ENCODE measurements at places on chromosomes 12 and 14.
A peak's percentile ranks its signal among the peaks of the same experiment; 100 is the strongest.

DNA sequence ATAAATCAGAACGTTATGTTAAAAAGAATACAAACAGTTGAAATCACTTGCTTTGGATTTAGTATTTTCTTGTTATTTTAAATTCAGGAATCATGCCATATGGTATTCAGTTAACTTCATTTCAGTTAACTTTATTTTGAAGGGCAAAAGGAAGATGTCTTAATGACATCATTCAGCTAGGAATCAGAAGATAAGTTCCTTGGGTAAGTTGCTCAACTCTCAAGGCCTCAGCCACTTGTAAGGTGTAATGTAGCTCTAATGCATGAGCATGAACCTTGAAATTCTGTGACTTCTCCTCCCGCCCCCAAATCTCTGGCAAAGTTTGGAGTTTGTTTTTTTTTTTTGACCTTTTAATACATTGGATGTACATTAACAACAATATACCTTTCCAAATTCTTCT is 42.6 kb downstream of the FRS2 start:
- DNase-seq: no peak

DNA sequence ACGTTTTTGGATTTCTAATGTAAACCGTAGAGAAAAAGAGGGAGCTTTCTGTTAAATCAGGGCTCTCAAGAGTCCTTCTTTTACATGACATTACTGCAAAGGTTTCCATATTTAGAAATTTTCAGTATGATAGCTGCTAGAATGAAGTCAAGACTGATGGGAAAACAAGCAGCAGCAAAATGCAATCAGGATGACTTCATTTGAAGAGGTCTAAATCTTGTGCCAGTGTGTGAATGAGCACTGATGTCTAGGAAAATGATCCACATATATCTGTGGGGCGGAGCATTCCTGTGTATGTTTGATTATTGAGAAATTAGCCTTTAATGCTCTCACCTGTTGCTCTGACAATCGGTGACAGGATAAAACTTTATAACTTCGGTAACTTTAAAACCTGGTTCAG is 73.6 kb downstream of the GRIP1 start:
- no peak for DNase-seq

- DNase-seq: peak; percentile 31
These were observed 408.5 kb downstream of the ZFP36L1 start for GRCh38 chr14:68384335-68384734.

- DNase-seq: no peak
These were observed 3.7 kb upstream of the DENND5B start for GRCh38 chr12:31594681-31595080.

DNA sequence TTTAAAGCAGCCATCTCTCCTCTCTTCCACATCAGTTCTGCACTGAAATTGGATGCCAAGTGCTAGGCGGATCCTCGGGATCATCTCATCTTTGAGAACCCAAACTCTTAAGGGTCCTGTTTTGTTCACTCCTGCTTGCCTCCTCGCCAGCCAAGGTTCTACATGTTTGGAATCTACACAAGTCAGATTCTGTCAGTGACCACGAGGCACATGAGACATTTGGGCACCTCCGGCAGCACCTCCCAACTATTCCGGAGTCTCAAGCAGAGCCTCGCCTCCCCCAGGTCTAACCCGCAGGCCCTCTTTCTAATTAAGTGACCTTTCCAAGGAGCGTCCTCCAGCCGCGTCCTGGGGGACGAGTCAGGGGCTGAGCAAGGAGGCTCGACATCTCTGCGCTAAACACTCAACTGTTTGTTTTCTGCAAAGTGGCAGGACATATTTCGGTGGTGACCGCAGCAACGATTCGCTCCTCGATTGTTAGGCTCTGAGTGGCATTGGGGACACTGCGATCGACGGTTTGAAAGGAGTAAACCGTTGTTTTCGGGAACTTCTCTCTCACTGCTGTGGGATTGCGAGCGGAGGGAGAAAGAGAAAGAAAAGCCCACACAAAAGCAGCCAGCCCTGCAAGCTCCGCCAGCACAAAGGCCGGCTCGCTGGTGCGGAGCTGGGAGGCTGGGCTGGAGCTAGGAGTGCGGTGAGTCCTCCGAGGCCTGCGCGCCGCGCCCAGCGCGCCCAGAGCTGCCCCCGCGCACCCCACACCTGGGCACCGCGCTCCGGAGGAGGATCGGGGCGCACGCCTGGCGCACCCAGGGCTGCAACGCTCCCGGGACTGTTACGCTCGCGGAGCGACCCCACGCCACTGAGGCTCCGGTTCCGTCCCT is 640 bp downstream of the ARMH4 start:
- DNase-seq: peak; percentile 37

DNA sequence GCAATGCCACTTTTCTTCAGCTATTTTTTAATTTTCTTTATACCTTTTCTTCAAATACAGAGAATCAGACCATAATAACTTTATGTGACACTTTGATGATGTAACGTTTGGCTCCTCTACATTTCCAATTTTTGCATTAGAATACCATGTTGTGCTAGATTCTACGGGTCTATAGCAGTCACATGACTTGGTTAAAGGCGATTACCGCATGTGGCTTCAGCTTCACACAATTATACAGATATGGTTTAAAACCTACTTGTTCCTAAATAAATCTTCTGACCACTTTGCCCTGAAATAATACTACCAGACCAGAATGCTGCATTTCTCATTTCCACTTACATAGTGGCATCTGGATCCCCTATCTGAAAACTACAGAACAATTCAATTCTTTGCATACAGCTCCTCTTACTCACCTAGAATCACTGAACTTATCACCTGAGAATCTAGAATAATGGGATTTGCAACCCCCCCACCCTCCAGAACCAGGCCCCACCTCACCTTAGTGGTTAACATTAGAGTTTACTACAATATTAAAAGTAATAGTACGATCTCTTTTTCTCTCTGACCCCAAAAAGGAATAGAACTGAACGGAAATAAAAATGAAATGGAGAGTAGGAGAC is 1.3 kb downstream of the MAX start:
- no peak for DNase-seq

DNA sequence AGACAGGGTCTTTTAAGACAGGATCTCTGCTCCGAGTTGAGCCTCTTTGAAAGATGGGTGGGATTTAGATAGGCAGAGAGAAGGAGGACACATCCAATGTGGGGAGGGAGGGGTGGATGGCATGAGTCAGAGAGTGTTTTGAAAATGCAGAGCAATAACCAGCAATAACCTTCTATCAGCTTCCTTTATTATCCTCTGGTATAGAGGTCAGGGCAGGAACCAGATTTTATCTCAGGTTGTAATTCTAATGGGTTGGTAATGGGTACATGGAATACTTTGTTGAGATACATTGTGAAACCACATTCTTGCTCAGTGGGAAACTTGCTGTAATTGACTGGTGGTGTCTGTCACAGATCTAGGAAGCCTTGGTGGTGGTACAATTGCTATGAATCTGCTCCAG is 37.6 kb upstream of the CCDC63 start:
- DNase-seq: no peak

GRCh38 chr12:52395761-52396434 is 10.2 kb downstream of the KRT82 start:
- DNase-seq: peak; percentile 45

DNA sequence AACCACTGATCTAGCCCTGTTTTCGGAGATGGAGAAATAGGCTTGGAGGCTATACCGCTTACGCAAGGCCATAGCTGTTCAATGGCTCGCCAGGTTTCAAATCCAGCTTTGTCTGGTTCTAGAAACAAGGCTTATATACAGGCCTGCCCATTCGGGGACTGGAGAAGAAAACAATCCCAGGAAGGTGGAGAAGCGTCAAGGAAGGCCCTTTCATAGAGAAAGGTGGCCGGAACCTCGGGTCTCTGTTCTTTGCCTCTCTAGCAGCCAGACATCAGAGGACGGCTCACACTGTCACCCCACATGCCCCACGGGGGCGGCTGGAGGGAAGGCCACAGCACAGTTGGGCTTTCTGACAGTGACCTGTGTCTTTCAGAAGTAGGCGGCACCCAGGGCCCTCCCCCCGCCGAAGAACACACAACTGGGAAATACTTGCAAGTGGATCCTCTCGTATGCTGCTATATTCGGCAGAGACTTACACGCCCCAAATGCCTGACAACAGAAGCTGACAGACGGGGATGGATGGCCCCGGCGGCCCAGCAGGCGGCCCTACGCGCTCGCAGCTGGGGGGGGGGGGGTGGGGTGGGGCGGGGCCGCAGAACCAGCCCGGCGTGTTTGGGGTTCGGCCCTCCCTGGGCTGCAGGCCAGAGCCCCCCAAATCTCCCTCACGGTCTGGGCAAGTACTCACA is 4.5 kb upstream of the SETD1B start:
- peak; percentile 83 for DNase-seq

- DNase-seq: no peak
These were observed 81.2 kb downstream of the RIMBP2 start for GRCh38 chr12:130634866-130635265.

GRCh38 chr12:131909081-131909751 is 14.8 kb downstream of the ULK1 start:
- no peak for DNase-seq

GRCh38 chr14:103073876-103074728 is 9.9 kb upstream of the LBHD2 start:
- no peak for DNase-seq

GRCh38 chr12:7542813-7543212 is 39.2 kb upstream of the CD163 start:
- DNase-seq: no peak

DNA sequence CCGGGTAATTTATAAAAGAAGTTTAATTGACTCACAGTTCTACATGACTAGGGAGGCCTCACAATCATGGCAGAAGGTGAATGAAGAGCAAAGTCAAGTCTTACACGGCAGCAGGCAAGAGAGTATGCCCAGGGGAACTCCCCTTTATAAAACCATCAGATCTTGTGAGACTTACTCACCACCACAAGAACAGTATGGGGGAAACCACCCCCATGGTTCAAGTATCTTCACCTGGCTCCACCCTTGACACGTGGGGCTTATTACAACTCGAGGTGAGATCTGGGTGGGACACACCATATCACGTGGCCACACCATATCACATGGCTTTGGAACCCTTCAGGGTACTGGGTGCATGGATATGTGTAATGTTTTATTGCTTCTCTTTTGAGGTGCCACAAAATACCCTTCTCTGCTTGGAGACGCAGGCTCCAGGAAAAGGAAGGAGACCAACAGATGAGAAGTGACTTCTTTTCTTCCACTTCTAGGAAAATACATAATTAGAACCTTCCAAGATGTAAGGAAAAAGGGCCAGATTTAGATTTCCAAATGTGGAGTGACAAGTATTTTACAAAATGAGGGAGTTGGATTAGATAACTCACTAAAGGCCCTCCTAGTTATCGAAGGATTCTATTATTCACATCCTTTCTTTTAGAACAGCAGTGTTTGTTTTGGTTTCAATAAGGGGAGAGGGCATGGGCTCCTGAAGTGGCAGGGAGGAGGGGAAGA is 33.1 kb upstream of the ETFBKMT start:
- no peak for DNase-seq

GRCh38 chr12:19428246-19428645 is 11.0 kb upstream of the AEBP2 start:
- DNase-seq: no peak

- no peak for DNase-seq
These were observed 267.9 kb downstream of the TMEM132C start for GRCh38 chr12:128534906-128535305.

GRCh38 chr14:54570631-54571415 is 3.9 kb downstream of the SAMD4A start:
- no peak for DNase-seq

GRCh38 chr12:46858368-46858767 is 32.6 kb upstream of the SLC38A4 start:
- no peak for DNase-seq

GRCh38 chr12:52285851-52286530 is 5.3 kb downstream of the KRT81 start:
- no peak for DNase-seq

DNA sequence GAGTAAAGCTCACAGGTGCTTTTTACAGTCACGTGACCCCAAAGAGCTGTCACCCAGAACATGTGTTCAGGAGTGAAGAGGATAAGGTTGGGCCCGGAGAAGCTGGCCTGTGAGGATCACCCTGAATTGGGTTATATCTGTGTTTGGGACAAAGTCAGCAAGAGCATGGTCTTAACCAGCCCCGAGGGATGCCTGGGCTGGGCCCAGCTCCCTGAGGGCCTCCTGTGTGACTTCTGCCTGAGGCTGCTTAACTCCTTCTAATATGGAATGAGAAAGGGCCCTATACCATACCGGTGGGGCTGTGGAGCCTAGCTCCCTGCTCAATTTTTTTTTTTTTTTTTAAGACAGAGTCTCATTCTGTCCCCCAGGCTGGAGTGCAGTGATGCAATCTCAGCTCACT is 2.5 kb downstream of the CDCA4 start:
- DNase-seq: no peak

DNA sequence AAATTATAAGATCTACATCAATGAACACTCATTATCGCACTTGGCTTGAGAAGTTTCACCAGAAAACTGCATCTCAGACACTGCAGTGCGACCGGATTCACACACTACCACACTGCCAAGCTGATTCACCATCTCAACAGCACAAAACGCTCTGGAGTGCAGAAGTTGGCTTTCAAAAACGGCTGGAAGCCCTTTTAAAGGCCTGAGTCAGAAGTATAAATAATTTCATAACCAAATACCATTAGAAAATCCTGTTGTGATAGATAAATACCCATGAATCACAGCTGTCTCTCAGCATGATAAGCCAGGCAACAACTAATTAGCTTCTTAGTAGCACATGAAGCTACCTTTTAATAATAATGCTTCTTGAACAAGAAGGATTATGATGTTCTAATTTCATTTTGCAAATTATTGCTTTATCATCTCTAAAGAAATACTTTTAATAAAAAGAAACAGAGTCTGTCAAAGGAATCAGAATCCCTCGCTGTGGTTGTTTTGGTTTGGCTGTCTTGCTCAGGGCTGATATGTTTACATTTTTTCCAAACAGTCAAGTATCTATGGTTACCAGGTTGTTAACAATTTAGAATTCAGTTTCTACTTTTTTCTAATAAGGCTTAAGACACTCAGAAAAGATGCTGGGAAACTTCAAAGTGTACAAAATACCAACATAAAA is 51.2 kb downstream of the SLC2A13 start:
- peak; percentile 26 for DNase-seq

GRCh38 chr12:966724-967123 is 17.2 kb upstream of the RAD52 start:
- DNase-seq: no peak

- DNase-seq: no peak
These were observed 19.9 kb upstream of the CTDSP2 start for GRCh38 chr12:57866308-57867019.

- no peak for DNase-seq
These were observed 785 bp upstream of the NIN start for GRCh38 chr14:50831726-50832168.

DNA sequence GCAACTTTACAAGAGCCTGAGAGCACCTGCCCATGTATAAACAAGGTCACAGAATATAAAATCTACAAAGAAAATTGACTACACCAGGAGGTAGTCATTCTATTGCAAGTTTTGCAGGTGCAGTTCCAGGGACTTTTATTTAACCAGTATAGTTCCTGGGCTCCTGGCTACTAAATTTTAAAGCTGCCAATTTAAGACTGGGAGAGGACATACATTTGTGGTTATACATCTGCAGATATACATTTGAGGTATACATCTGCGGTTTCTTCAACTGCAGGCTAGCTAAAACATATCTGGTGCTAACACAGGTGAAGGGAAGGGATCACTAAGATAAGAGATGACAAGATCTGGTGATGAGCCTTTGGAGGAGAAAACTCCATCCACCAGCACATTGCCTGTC is 30.2 kb downstream of the BBS10 start:
- DNase-seq: no peak
